ENCODE measurements at places on chromosomes 5 and 9. TPM values are rescaled to one million over a fixed set of nuclear protein-coding genes. Genes with fewer than 3 reads are reported as not detected.

DNA sequence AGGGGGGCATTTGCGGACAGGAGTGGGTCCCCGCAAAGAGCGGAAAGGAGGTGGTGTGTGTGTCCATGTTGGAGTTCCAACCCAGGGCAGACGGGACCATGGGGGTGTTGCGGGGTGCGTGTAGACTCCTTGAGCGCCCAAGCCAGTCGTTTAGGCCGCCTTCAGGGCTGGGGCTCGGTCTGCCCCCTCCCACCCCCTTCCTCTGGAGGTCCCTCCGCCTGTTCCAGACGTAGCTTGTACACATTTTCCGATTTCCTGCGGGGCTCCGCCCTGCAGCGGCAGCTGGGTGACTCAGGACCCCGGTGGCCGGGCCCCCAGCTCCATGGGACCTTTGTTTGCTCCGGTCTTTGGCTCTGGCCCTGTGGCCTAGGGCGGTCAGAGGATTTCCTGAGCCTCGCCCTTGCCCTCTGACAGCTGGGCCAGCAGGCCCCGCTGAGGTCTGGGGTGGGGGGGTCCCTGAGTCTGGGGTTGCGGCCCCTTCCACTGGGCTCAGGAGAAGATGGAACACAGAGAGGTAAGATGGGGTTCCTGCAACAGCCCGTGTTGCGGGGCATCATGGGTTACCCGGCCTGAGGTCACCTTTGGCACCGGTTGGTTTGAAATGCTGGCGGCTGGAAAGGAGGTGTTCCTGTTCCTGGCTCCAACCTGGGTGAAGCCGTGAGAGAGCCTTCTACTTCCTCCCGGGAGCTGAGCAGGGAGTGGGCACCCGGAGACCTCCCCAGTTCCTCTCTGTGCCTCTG, 1.5 kb downstream of the PKN3 start:
- no peak for DNase-seq

GRCh38 chr9:75111019-75111622, 22.8 kb downstream of the OSTF1 start:
- DNase-seq: no peak

DNA sequence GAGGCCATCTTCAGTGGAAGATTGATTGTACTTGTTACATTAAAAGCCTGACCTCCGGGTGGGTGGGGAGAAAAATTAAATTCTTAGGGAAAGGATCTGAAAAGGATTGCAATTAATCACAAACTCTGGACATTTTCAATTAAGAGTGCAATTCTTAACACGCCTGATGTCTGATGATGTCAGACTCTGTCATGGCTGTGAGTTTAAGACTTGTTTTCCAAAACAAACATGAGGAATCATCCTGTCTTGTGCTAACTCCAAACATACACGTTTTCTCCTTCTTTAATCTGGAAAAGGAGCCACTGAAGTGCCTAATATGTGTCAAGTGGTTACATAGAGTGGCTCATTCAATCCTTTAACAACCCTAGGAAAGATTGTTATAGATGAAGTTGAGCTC, 60.4 kb upstream of the SMIM23 start:
- DNase-seq: no peak

- no peak for DNase-seq
Observed at GRCh38 chr5:59789894-59790293, 103.6 kb downstream of the PDE4D start.

- DNase-seq: no peak
Observed at GRCh38 chr9:22005021-22005701, 3.9 kb downstream of the CDKN2B start.

- DNase-seq: peak; percentile 52
Observed at GRCh38 chr5:1330146-1330846, 14.6 kb downstream of the CLPTM1L start.

GRCh38 chr5:96816411-96816939, 8.7 kb upstream of the ERAP1 start:
- no peak for DNase-seq

DNA sequence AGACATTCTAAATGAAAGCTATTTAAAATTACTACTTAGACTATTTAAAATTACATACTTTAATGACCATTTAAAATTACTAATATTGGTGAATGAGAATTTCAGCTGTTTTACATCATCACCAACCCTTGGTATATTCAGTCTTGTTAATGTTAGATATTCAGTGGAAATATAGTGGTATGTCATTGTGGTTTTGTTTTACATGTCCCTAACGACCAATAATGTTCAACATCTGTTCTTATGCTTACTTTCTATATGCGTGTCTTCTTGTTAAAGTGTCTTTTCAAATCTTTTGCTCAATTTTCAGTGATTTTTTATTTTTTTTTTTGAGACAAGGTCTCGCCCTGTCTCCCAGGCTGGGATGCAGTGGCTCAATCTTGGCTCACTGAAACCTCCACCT, 279.3 kb upstream of the TARS1 start:
- DNase-seq: no peak

DNA sequence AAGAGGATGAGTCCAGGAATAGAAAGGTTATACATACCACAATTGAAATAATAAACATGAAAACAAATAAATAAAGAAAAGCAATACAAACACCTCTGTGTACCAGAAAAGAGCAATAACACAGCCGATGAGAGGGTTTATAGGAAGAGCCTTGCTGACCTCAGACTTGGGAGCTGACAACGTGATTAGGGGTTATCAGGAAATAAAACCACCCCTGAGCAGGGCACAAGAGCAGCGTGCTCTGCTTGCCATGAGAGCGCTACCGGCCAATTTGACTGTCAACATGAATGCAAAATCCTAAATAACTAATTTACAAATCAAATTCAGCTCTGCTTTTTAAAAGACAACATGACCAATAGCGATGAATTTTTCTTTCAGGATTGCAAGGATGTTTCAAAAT, 2.6 kb upstream of the FREM1 start:
- DNase-seq: no peak

- no peak for DNase-seq
Observed at GRCh38 chr9:36817160-36817834, 216.8 kb downstream of the PAX5 start.

DNA sequence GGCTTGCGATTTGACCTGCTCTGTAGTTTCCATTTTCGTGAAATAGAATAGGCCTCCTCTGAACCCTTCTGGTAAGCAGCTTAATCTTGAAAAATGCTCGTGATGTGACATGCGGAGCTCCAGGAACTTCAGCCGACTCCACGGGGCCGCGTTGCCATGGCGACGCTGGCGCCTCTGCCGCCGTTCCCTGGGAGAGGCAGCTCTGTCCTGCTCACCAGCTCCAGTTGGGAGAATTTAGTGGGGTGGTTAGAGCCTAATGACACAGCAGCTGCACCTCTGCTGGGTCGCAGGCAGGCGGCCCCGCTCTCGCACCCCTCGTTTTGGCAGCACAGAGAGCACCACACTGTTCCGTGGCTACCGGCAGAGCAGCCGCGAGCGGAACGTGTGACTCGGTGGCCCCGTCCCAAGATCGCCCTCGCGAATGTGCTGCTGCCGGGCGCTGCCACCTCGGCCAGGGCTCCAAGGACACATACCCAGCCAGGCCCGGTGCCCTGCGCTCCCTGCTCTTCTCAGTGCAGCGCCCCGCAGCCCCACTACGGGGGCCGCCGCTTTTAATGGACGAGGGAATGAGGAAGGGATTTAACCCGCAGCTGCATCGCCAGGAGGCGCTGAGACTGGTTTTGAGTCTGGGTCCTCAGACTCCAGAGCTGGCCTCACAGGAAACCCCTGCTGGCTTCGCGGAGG, 131.2 kb upstream of the LMX1B start:
- DNase-seq: no peak

- DNase-seq: no peak
Observed at GRCh38 chr5:35543408-35543807, 74.3 kb upstream of the SPEF2 start.

GRCh38 chr5:137300411-137301240, 198.5 kb downstream of the SPOCK1 start:
- DNase-seq: no peak

DNA sequence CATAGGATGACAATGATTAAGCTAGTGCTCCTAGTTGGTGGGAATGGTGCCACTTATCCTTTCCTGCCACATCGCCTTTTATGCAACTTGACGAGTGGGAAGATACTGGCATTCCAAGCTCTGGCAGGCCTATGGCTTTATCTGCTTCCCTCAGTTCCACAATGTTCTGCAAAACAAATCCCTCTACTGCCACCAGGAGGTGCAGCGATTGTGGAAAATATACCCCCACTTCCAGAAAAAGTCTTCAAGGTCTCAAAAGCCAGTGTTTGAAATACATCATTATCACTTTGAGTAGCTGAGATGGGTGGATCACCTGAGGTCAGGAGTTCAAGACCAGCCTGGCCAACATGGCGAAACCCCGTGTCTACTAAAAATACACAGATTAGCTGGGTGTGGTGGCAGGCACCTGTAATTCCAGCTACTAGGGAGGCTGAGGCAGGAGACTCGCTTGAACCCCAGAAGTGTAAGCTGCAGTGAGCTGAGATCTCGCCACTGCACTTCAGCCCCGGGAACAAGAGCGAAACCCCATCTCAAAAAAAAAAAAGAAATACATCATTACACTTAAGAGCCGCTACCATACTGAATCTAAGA, 3.4 kb downstream of the CLINT1 start:
- DNase-seq: no peak

DNA sequence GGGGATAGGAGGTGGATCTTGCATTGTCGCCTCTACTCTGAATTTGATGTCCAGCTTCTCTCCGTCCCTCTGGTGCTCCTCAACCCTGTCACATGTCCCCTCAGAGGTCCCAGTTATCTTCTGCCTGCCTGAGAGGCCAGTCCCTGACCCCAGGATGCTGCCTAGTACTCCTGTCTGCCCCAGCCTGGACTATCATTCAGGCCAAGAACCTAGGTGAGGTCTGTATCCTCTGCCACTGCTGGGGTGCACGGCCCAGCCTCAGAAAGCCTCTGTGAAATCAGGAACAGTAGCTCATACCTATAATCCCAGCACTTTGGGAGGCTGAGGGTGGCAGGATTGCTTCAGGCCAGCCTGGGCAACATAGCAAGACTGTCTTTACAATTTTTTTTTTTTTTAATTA, 8.6 kb downstream of the SPINK4 start:
- no peak for DNase-seq

DNA sequence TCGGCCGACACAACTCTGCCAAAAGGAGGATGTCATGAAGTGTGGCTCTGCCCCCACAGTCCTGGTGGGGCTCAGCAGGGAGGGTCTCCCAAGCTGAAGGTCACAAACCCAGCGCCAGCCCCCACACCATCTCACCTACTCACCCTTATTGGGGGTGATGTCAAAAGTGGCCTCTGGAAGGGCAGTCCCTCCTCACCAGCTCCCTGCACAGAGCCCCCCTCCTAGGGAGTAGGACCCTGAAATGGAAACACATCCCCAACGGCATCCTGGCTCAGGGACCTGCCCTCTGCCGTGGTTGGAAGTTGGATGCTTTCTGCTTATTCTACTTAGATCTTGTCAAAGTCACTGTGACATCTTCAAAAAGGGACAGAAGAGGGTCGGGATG, 89.5 kb downstream of the NSUN2 start:
- no peak for DNase-seq

- DNase-seq: no peak
Observed at GRCh38 chr5:10602031-10602806, 38.3 kb downstream of the ANKRD33B start.

DNA sequence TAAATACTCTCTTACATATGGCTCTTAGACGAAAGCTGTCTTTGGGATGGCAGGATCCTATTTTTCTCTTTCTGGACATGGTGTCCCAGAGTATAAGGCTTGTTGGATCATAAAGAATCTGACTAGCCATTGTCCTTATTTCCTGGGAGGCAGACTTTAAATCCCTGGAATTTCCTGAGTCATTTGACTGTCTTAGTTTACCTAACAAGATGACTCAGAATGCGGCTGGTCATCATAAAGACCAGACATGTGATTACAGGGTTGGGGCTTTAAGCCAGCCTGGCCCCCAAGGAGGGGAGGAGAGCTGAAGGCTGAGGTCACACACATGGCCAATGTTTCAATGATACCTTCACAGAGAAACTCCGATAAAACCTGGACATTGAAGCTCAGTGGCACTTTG, 37.2 kb downstream of the FAM240B start:
- DNase-seq: no peak

DNA sequence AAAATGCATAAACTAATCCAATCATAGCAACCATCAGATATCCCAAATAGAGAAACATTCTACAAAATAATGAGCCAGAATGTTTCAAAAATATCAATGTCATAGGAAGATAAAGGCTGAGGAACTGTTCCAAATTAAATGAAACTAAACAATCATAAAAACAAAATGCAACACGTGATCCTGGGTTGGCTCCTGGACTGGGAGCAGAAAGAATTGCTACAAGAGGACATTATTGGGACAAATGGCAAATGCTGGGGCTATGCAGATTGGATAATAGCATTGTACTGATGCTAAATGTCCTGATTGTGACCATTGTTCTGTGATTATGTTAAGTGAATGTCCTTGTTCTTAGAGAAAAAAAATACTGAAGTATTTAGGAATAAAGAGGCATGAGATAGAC, 54.2 kb upstream of the AKNA start:
- no peak for DNase-seq

- DNase-seq: no peak
Observed at GRCh38 chr5:160181965-160182622, 47.2 kb upstream of the FABP6 start.

- DNase-seq: no peak
Observed at GRCh38 chr5:161535762-161536161, 10.8 kb downstream of the GABRB2 start.

GRCh38 chr5:31639481-31640411, 815 bp downstream of the PDZD2 start:
- no peak for DNase-seq

GRCh38 chr9:128470560-128470959, 14.8 kb downstream of the ODF2 start:
- DNase-seq: no peak

DNA sequence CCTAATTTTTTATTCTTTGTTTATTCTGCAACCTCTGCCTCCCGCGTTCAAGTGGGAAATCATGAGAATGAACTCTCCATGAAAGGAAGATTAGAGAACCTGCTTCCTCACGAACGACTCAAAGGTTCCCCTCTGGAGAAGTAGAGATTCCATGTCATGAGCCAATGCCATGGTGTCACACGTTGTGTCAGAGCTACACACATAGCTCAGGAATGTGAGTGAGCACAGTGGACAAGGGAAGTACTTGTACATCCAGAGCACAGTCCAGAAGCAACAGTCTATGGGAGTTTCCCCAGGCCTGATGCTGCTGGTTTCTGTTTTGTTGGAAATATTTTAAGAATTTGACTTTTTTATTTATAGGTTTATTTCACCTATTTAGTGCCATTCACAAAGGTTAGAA, 26.8 kb upstream of the PPP2CA start:
- DNase-seq: no peak

Gene SLC25A2
- total RNA-seq: 2.0 TPM

Gene CCNH
- 211 TPM for total RNA-seq

Gene AP3S1
- 89.9 TPM for total RNA-seq

Gene SLC6A3
- total RNA-seq: 0.32 TPM

Gene HTR1A
- total RNA-seq: not detected

Gene MEIKIN
- total RNA-seq: not detected

Gene OCLN
- total RNA-seq: 85.6 TPM

Gene SLC6A19
- not detected for total RNA-seq

Gene TMEM232
- 4.6 TPM for total RNA-seq

Gene PCDHA1
- not detected for total RNA-seq

Gene PCDHB3
- total RNA-seq: 3.4 TPM

Gene C5orf34
- total RNA-seq: 3.3 TPM

Gene ZBED3
- total RNA-seq: 5.9 TPM

Gene EQTN
- 0.98 TPM for total RNA-seq
